ENCODE measurements at places on chromosomes 5 and 9.

GRCh38 chr9:115978659-115979096 lies 174.9 kb upstream of the PAPPA start:
- no peak for DNase-seq

- peak; percentile 81 for DNase-seq
Observed at GRCh38 chr5:67160985-67161384, 35.6 kb downstream of the CD180 start.

GRCh38 chr9:107308461-107308860 lies 25.4 kb downstream of the RAD23B start:
- no peak for DNase-seq

DNA sequence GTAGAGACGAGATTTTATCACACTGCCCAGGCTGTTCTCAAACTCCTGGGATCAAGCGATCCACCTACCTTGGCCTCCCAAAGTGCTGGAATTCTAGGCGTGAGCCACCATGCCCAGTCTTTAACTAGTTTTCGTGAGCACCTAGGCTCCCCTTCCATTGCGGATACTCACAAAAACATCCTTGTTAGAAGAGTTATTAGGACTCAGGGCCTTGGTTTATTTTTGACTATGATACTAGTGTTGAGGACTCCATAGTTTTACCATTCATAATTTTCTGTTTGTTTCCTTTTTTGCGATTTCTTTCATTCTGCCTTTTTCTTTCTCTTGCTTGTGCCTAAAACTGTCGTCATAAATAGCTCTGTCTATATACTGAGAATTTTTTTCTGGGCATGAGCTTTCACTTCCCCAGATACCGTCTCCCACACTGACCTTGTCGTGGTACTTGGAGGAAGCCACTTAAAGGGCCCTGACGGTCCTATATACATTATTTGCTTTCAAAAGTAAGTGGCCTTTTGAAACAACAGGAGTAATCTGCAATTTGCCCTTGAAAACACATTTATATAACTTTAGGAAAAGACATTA lies 5.2 kb downstream of the F2R start:
- no peak for DNase-seq

DNA sequence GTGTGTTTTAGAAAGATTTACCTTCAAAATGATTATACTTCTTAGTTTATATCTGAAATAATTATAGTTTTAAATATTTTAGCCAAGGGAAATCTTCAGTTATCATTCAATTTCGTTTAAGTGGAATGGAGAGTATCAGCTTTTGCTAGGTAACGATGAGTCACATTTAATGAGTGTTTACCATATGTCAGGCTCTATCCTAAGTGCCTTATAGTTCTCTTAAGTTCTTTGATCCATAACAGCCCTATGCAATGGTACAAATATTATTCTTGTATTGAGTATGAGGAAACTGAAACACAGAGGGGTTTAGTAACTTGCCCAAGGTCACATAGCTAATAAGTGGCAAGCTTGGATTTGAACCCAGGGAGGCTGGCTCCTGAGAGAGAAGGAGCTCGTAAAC lies 37.5 kb upstream of the SHB start:
- no peak for DNase-seq

DNA sequence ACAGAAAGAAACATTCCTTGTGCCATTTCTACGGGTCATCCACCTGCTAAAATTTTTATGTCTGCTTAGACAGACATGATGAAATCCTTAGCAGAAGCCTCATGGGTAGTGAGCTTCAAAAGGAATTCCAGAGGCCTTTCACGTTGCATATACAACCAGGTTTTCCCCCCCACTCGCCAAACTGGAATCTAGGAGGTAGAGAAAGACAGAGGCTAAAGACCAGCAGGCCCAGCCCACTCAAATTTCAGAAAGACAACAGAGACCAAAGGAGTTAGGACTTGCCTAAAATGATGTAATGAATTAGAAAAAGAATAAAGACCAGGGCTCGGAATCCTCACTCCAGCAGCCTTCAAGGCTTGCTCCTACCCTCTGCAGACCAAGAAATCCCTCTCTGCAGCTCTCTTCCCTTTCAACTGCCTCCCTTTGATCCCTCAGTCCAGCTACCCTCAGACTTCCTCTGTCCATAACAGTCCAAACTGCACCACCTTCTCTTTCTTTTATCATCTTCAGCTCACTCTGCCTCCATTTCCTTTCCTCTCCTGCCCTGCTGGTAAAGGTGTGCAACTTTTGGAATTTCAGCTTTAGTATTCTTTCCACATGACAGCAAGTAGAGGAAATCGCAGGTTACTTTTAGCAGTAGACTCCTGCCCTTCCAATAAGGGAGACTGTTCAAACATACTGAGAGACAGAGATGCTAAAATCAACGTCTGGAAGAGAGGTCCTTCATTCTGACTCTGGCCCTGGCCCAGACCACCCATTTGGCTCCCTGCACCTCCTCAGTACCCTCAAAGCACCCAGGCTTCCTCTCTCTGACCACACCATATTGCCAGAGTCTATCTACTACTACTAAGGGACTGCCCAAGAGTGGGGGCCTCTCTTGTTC lies 8.9 kb downstream of the B4GALT1 start:
- DNase-seq = peak; percentile 82

DNA sequence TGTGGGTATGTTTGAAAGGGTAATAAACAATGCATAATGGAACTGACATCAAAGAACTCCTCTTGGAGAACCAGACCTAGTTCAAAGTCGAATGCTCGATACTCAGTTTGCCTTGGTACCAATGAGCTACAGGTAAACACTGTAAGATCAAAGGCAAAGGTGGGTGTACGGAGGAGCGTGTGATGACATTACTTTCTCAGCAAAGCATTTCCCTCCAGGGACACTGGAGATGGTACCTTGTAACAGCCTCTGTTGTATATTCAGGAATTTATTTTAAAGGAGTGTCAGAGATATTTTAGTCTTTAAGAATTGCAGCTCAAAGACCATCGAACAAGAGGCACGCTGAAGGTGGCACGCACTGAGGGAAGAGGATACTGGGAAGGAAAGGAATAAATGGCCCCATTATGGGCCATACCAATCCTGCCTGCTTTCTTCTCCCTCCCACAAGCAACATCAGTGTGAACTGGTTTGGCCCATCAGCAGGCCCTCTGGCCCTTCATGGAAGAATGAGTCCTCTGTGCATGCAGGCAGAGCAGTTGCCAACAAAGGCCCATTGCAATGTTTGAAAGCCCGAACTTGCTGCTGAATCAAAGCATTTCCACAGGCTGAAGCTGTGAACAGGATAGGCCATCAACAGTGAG lies 410.2 kb downstream of the ACTL7B start:
- DNase-seq = peak; percentile 73

- peak; percentile 74 for DNase-seq
Observed at GRCh38 chr9:99075246-99075912, 29.5 kb upstream of the TGFBR1 start.

- DNase-seq = no peak
Observed at GRCh38 chr5:142853682-142854081, 83.5 kb downstream of the ARHGAP26 start.

GRCh38 chr9:4667681-4668080 lies 1.4 kb upstream of the SPATA6L start:
- no peak for DNase-seq

DNA sequence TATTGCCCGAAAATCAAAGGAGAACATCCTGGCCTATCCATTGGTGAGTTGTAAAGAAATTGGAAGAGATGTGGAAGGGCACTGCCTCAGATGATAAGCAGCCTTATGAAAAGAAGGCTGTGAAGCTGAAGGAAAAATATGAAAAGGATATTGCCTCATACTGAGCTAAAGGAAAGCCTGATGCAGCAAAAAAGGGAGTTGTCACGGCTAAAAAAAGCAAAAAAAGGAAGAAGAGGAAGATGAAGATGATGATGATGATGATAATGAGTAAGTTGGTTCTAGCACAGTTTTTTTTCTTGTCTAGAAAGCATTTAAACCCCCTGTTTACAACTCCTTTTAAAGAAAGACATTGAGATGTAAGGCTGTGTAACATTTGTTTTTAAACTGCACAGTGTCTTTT lies 59.8 kb upstream of the ZBED3 start:
- no peak for DNase-seq

DNA sequence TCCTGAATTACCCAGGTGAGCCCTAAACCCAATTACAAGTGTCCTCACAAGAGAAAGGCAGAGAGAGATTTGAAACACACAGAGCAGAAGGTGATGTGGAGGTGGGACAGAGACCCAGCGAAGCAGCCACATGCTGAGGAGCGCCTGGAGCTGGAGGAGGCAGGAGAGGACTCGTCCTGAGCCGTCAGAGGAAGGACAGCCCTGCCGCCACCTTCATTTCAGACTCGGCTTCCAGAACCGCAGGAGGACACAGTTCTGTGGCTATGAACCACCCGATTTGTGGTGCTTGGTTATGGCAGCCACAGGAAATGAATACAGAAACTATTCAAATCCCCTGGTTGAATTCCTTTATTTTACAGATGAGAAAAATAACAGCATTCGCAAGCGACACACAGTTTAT lies 16.4 kb upstream of the FBP1 start:
- no peak for DNase-seq

DNA sequence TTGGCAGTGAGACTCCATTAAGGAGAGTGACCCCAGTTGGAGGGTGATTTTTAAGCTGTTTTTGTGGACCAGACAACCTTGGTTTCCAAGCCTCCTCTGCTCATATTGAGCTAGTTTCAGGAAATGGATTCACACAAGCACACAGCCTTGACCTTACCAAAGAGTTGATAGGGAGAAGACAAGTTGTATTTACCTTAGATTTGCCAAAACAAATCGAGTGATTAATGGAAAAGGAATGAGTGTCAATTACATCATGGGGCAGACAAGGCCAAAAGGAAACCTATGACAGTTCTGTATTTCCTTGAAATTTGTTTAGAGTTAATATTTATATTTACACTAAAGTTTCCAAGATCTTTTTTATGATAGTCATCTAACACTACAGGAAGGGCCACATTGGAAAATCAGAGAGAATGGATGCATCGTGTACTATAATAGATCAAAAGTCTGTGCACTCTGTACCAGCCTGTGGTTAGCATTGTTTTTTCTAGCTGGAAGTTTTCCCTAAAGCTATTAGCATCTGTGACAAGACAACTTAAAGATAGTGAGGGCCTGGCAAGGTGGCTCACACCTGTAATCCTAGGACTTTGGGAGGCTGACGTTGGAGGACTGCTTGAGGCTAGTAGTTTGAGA lies 86.0 kb upstream of the FER start:
- DNase-seq = no peak

GRCh38 chr5:76209297-76209696 lies 126.1 kb downstream of the SV2C start:
- no peak for DNase-seq

DNA sequence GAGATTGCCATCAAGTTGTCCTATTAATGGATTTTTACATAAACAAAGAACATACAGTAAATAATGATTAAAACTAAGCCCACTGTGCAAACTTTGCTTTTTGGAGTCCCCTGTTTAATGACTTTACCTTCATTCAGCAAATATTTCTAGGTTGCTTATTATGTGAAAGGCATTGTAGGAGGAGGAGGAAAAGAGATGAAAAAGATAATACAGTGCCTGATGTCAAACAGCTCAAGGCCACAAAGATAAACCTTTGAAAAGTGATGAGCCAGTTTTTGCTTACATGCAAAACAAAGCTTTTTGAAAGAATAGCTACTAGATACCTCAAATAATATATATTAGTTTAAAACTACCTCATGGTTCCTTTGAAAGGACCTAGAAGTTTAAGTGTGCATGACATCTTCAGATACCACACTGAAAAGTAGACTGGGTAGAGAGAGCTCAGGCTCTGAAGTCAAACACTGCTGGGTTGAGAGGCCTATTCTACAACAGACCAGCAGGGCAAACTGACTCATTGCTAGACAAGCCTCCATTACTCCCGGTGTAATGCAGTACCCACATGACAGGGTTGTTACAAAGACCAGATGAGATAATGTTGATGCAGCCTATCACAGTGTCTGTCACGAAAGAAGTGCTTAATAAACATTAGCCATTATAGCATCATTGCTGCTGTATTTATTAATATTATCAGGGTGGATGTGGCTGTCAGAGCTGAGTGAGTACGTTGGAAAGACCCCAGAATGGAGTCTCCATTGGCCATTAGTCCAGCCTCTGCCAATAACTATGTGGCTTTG lies 11.8 kb downstream of the DEPDC1B start:
- DNase-seq = peak; percentile 61

- DNase-seq = no peak
Observed at GRCh38 chr9:116124472-116125040, 29.0 kb upstream of the PAPPA start.

DNA sequence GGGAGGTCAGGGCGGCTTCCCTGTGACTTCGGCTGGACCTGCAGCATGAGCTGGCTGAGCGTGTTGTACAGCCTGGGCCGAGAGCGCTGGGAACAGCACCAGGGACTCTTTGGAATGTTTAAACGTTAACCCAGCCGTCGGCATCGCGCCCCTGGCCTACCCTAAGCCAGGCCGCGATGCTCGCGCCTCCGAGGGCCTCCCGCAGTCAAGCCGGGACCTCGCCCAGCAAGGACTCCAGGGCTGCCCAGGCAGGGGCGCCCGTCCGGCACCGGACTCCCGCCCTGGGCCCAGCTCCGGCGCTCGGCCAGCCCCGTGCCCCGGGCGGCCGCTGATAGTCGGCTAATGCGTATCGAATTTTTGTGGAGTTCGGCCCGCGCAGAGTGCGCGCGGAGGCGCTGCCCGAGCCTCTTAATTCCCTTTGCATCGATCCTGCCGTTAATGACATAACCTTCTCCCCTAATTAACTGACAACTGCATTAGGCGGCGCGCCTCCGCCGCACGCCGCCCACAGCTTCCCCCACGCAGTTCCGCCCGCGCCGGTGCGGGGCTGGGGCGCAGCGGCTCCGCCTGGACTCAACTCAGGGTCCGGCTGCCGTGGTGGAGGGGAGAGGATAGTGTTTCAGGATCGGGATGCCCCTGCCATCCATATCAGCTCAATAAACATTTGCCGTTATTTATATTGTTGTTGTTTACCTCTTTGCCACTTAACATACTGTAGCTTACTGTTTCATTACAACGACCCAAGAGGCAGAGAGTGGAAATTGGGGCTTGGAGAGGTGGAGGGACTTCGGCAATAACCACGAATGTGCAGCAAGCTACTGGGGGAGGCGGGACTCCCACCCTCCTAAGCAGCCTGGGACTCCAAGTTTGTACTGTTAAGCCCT lies 28.8 kb upstream of the CDC23 start:
- peak; percentile 75 for DNase-seq

GRCh38 chr9:117707561-117707960 lies 3.4 kb downstream of the TLR4 start:
- DNase-seq = no peak

DNA sequence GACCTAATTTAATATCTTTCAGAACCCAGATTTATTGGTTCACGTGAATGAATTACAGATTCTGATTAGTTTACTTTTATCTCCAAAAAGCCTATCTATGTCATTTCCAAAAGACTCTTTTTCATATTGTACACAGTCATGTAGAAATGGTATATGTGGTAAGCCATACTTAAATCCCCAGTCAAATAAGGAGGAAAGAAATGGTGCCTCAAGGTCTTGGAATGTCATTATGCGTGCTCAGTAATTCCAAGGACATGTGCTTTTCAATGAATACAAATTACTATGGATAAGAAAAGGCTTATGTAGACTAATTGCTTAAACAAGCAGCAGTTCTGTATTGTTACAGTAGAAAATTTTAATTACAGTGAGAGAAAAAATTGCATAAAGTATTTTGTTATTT lies 64.1 kb upstream of the TYRP1 start:
- no peak for DNase-seq
